ENCODE measurements at places on chromosomes 1 and 21.

DNA sequence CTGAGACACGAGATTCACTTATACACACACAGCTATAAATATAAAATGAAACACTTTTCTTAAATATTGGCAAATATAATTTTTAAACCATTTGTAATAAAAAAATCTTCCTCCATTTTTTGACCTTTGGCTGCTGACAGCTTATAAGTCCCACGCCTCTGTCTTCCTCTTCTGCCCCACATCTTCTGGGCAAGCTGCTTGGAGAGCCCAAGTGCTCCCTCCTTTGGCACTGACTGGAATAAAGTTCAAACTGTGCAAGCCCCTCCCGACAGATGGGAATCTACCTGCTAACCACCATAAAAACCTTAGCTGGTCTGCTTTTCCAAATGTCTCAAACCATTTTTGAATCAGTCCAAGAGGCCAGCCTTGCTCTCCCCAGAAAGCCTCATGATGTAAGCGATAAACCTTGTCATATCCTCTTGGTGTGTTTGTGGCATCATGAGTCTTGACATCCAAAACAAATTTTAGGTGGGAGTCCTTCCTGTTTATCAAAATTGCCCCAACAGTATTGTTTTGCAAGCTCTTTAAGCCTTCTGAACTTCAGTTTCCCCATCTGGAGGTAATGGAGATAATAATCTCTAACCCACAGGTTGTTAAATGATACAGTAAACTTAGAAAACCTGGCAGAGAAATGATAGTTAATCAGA, 99.8 kb downstream of the SNX7 start:
- DNase-seq = no peak

- DNase-seq = no peak
These were observed 65.3 kb upstream of the PSEN2 start for GRCh38 chr1:226804907-226805759.

DNA sequence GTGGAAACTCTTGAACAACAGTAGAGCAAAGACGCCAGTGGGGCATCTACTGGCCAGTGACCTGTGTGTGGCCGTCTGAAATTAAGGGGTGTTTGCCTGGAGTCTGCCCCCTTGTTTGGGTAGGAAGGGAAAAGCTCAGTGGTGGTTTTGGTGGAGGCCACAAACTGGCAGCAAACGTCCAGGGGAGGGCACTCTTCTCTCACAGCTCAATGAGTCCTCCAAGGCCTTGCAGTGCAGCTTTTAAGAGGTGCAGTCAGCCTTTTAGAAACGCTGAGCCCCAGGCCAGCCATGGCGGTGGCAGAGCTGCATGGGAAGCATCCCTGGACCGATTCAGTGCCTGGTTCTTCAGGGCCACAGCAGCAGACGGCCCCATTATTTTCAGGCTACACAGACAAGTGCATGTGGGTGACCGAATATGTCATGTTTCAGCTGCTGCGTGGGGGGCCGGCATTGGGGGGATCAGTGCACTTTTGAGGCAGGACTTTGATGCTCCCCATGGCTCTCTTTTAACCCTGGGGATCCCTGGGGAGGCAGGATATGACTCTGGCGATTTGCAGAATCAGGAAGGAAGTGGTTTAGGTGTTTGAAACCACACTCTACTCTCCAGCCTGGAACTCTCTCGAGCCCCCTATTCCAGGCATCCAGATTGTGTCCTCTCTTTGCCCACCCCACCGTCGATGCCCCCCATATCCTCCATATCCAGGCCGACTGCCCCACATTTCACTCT, 414.0 kb downstream of the PRDM2 start:
- DNase-seq = peak; percentile 57

DNA sequence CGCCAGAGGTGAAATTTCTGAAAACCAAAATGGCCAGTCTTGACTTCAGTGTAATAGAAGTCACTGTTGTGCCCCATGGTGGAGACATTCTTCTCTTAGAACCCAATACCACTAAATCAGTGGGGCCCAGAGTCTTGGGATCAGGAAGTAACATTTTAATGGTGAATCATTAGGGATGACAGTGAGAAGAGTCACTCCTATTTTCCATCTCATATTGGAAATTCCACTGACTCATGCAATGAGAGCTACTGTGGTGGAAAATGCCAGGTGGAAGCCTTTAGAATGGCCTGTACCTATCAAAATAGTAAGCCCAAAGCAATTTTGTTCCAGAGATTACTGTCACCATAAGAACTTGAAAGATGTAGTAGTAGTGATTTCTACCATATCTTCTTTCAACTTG, 20.6 kb upstream of the PPM1J start:
- no peak for DNase-seq

DNA sequence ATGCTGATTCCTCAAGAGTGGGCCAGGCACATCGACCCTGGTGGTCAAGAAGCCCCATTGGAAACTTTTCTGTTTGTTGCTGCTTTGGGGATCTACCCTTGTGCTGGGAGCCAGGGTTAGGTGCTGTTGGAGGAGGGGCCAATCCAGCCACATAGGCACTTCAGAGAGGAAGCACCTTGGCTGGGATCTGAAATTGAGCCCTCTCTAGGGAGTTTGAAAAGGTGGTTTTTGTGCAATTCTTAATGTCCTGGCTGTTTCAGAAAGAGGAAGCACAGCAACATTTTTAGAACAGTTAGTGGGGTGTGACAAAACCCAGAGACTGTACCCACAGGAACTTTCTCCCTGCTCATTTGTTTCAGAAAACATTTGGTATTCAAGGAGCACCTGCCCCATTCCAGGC, 17.2 kb upstream of the BEND5 start:
- DNase-seq = no peak

DNA sequence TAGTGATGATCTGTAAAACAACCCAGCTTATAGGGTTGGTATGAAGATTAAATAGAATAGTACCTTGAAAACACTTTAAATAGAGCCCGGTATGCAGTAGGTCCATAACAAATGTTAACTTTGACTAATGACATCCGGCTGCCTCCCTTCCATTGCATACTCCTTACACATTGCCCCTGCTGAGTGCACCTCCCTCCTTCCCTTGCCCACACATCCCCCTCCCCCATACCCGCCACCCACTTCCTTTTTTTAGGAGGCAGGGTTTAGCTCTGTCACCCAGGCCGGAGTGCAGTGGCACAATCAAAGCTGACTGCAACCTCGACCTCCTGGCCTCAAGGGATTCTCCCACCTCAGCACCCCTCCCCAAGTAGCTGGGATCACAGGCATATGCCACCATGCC, 24.4 kb upstream of the ZC3H12A start:
- no peak for DNase-seq

GRCh38 chr1:95138223-95138622, 21.1 kb downstream of the TLCD4 start:
- DNase-seq = no peak

DNA sequence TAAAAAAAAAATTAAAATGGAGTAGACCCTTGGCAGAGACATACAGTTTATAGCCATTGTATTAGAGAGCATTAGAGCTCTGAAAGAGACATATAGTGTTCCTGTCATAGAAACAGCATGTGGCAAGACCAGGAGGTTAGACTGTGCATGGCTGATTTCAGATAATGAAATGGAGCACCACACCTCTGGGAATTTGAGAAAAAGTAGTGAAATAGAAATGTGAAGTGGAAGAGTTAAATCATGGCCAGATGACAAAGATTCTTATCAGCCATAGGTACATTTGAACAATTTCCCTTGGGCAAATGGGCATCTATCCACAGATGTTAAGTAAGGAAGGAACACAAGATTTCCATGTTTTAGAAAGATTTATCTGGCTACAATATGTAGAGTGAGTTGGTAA, 1083.1 kb downstream of the PLA2G4A start:
- no peak for DNase-seq

- DNase-seq = no peak
These were observed 1.2 kb downstream of the RXFP4 start for GRCh38 chr1:155942578-155943141.

GRCh38 chr1:237590386-237590785, 300.3 kb downstream of the ZP4 start:
- no peak for DNase-seq

- no peak for DNase-seq
These were observed 1.9 kb downstream of the AMPD2 start for GRCh38 chr1:109621379-109622136.

DNA sequence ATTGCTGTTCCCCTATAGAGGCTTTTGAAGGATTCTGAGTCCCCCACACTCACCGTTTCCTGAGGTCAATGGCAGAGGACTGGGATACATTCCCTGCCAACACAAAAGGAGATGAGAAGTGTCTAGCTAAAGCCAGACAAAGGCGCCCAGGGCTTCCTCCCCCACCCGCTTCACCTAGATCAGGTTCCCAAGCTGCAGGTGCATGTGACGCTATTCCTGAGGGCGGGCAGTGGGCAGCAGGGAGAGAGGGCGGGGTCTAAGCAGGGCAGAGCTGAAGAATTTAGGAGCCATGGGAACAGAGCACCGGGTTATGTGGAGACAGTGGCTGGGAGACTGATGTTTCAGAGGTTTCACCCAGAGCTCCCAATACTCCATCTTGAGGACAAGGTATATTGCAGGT, 6.0 kb upstream of the ARHGEF2 start:
- DNase-seq = no peak

DNA sequence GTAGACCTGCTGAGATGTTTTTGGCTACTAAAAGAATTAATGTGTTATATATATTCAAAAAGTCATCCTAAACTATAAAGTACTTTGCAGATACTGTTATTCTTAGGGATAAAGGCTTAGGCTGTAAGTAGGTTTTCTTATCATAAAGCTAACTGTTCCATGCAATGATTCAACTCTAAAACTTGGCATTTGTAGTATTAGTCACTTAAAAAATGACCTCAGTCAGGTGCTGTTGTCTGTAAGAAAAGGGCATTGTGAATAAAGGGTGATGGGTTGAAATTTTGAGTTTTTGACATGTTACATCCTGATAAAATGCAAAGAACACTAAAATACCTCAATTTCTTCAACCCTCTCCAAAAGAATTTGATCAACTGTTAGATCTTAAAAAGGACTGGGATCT, 32.9 kb downstream of the ADCY10 start:
- DNase-seq = no peak

- DNase-seq = no peak
These were observed at the start of gene USH2A for GRCh38 chr1:216422821-216423520. USH2A (minus strand) TSS chr1:216423448; CDS start chr1:216422336, 1,112 bp downstream.

DNA sequence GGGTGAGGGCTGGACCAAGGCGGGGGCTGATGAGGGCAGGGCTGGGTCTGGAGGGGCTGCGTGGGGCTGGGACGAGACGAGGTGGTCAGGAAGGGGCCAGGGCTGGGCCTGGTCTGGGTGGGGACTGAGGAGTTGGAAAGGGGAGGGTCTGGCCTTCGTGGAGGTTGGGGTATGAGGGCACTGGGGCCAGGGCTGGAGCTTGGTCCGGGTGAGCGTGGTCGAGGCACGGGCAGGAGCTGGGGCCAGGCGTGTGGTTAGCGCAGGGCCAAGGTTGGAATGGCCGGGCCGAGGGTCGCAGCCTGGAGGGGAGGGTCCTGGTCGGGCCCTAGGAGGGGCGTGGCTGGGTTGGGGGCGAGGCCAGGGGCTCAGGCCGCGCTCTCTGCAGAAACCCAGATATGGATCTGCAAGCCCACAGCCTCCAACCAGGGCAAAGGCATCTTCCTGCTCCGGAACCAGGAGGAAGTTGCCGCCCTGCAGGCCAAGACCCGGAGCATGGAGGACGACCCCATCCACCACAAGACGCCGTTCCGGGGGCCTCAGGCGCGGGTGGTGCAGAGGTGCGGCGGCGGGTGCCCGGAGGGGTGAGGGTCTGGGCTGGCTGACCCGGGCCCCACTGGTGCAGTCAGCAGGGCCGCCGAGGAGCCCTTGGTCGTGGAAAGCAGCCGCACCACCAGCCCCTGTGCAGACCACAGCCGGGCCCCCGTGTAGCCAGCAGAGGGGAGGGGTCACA, 9.0 kb downstream of the TTLL10 start:
- no peak for DNase-seq

DNA sequence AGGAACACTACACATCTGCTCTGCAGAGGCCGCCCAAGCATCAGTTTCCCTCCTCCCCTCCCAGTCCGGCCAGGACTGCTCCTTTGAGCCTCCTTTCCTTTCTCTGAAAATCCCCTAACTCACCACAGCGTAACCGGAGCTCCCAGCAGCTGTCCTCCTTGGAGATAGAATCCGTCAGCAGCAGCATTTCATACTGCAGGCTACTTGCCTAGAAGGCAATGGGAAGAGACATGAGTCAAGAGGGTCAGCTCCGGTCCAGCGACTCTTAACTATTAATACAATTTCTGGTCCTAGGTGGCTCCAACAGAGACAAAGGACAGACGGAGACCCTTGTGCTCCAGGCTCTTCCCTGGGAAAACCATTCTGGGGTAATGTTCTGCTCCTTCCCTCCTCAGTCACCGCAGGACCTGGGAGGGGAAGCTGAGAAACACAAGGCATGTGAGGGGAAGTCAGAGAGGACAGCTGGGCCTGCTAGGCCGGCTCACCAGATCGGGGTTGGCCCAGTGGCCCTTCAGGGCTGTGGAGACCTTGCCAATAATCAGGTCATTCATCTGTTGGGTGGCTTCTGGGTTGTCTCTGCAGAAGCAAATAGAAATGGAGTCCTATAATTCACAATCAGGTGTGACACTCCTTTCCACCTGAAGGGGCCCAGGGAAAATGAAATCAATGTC, 99.7 kb downstream of the UBR4 start:
- no peak for DNase-seq

GRCh38 chr1:71967670-71968069, 314.7 kb downstream of the NEGR1 start:
- DNase-seq = no peak

- no peak for DNase-seq
These were observed 5.9 kb upstream of the SHISAL2A start for GRCh38 chr1:52627028-52627427.

DNA sequence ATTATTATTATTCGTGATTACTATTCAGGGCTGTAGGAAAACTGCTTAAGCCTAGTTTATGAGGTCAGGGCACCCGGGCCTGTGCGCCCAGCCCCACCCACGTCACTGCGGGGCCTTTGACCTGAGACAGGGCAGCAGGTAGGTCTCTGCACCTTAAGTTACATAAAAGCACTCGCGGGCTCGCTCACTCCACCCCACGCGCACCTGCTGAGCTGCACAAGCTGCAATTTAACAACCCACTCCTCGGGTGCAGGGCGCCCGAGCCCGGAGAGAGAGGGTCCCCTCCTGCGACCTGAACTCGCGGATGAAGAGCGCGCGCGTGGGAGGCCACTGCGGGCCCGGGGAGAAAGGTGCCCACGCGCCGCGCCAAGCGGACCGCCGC, 477 bp downstream of the ICMT start:
- DNase-seq = no peak

GRCh38 chr21:28311411-28312190, 681.1 kb downstream of the LTN1 start:
- DNase-seq = no peak
